ENCODE measurements at places on chromosomes 1 and 21.

DNA sequence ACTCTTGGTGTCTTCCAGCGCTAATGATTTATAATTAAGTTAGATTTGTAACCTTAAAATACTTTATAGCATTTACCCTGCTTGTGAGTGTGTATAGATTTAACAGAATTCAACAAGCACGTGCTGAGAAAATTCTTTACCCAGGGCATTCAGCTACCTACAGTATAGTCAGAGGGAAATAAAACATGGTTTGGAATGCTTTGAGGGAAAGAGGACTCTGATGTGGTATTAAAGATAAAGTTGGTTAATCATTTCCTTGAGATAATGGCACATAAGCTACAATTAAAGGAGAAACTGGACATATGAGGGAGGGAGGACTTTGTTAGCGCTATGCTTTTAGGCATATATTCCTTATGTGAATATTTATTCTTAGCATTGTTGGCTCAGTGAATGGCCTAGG is 26.4 kb upstream of the IL12RB2 start:
- DNase-seq: no peak

DNA sequence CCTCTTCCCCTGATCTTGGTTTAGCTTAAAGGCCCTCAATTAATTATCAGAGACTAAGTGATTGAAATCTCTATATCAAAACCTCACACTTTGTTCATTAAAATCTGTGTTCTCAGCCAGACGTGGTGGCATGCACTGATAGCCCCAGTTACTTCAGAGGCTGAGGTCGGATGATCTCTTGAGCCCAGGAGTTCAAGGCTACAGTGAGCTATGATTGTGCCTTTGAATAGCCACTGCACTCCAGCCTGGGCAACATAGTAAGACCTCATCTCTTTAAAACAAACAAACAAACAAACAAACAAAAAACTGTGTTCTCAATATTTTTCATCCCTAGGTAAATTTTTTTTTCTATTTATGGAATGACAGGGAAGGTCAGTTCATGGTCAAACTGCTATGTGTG is 18.7 kb downstream of the TRMT13 start:
- DNase-seq: no peak

- DNase-seq: no peak
Measured at GRCh38 chr1:152182944-152183361, 23.9 kb upstream of the RPTN start.

DNA sequence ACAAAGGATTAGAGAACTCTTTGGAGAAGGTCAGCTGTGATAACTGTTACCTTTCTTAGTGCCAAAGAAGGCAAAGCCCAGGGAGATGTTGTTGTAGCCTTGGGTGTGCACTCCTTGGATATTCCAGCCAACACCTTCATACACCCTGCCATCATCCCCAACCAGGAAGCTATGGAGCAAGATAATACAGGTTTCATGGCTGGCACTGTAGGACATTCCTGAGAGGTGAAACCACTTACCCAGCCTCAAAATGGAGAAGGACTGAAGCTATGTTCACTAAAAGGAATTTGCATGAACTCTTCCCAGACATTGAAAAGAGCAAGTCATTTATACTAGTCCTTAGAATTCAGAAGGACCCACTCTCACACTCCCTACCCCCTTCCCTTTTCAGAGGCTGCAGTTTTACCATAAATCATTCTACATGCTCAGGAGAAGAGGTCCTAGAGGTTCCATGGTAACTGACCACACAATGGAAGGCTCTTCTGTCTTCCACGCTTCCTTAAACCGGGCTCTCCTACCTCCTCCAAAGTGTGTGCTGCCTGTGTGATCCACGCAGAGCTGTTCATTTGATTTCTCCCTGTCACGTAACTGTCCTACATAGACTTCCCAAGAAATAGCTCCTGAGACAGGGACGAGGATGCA is 5.5 kb downstream of the PGLYRP4 start:
- no peak for DNase-seq

DNA sequence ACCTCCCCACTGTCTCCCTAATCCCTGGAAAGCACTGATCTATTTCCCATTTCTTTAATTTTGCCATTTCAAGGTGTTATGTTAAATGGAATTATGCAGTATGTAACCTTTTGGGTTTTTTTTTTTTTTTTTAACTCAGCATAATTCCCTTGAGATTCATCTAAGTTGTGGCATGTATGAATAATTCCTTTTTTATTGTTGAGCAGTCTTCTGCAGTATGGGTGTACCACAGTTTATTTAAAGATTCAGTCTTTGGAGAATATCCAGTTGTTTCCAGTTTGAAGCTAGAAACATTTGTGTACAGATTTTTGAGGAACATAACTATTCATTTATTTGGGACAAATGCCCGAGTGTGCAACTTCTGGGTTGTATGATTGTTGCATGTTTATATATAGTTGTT is 162.2 kb upstream of the FAM78B start:
- DNase-seq: no peak

DNA sequence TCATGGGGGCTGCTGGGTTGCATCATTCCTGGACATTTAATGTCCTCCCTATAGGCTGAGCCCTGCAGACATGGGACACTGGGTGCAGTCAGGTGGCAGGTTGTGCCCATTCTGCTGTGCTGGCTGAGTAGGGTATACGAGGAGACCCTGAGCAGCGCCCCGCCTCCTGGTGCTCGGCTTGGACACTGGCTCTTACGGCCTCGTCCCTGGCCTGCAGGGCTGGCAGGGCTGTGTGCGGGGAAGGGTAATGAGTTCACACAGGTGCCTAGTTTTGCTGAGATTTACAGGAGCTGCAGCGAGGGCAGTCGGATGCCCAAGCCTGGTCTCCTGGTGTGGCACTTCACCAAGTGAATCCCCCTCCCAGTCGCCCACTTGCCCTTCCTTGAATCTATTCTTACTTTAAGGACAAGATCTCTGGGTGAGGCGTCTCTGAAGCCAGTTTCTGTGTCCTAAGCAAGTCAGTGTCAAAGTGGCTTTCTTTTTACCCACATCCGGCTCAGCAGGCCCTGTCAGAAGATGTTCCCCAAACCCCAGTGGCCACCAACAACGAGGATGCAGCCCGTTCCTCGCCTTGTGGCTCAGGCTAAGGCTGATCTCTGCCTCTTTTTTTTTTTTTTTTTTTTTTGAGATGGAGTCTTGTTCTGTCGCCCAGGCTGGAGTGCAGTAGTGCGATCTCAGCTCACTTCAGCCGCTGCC is 73.2 kb downstream of the MAN1C1 start:
- DNase-seq: no peak

DNA sequence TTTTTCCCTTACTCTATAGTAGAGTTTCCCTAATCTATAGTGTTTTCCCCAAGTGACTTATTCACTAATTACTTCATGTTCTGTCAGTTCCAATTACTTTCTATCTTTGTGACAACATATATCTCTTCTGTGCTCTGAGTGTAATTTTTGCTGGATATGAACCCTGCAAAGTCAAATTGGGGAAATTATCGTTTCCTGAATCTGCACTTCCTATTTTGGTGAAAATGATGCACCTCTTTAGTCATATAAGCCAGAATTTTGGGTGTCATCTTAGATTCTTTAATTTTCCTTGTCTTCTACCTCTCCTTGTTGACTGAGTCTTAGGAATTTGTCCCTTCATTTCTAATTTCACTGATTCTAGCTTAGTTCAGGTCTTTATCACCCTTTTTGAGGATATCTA is 33.4 kb upstream of the PRKACB start:
- DNase-seq: no peak

DNA sequence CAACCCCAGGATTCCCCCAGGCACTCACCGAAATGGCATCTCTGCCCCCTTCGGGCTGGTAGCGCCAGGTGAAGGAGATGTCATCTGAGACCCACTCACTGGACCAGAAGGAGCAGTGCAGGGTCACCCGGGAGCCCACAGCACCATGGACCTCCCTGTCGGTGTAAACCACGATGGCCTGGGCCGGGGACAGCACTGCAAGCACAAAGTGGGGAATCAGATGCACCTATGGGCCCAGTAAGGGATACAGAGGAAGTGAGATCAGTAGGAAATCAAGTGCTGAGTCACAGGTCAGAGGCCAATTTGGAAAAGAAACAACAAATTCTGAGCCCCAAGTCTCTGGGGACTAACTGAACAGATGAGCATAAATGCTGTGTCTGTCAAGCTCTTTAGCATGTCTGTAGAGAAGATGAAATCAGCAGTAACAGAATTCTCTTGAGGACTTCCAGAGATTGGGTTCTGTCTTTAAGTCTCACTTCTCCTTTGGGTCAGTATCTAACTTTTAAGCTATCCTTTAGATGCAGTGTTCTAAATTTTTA is 2.5 kb downstream of the MPZ start:
- peak; percentile 5 for DNase-seq

- no peak for DNase-seq
Measured at GRCh38 chr1:67747671-67748546, 62.9 kb downstream of the GADD45A start.

- no peak for DNase-seq
Measured at GRCh38 chr1:203860396-203861025, 888 bp upstream of the SNRPE start.

- DNase-seq: no peak
Measured at GRCh38 chr1:14352897-14353296, 245.6 kb upstream of the KAZN start.

DNA sequence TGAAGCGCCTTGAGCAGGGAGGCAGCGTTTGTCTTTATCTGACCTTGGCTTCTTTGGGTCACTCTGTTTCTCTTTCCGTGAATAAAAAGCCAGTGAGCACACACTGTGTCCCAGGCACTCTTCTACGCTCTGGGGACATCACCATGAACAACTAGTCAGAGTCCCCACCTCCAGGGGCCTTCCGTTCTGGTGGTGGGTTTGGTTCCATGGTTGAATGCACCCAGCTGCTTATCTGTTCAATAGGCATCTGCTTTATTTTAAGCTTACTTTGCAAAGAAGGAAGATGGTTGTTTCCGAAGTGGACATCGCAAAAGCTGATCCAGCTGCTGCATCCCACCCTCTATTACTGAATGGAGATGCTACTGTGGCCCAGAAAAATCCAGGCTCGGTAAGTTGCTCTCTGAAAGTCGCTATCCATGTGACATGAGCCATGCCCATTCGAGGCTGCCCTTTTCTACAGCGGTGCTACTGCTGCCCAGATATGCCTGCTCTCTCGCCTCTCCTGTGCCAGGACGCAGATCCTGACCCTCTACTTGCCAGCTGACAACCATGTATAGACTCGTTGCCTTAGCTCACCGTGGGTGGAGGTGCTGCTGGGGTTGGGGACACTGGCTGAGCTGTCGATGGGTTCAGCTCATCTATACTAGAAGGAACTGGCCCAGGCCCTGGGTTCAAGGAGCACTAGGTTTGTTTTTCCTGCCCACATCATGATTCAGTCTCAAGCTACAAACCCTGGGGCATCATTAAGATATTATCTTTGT is 5.9 kb downstream of the MX1 start:
- no peak for DNase-seq

- DNase-seq: no peak
Measured at GRCh38 chr1:5493851-5494311, 498.3 kb downstream of the NPHP4 start.

GRCh38 chr21:19198801-19199200 is 795.2 kb upstream of the TMPRSS15 start:
- no peak for DNase-seq

GRCh38 chr1:157382351-157382750 is 170.0 kb downstream of the FCRL5 start:
- no peak for DNase-seq

- no peak for DNase-seq
Measured at GRCh38 chr21:28927130-28927529, 65.5 kb downstream of the LTN1 start.

- no peak for DNase-seq
Measured at GRCh38 chr1:200027264-200027823, at the start of gene NR5A2. TSS of gene NR5A2 (plus strand) at chr1:200027710. CDS start at chr1:200027848, 138 bp downstream.

DNA sequence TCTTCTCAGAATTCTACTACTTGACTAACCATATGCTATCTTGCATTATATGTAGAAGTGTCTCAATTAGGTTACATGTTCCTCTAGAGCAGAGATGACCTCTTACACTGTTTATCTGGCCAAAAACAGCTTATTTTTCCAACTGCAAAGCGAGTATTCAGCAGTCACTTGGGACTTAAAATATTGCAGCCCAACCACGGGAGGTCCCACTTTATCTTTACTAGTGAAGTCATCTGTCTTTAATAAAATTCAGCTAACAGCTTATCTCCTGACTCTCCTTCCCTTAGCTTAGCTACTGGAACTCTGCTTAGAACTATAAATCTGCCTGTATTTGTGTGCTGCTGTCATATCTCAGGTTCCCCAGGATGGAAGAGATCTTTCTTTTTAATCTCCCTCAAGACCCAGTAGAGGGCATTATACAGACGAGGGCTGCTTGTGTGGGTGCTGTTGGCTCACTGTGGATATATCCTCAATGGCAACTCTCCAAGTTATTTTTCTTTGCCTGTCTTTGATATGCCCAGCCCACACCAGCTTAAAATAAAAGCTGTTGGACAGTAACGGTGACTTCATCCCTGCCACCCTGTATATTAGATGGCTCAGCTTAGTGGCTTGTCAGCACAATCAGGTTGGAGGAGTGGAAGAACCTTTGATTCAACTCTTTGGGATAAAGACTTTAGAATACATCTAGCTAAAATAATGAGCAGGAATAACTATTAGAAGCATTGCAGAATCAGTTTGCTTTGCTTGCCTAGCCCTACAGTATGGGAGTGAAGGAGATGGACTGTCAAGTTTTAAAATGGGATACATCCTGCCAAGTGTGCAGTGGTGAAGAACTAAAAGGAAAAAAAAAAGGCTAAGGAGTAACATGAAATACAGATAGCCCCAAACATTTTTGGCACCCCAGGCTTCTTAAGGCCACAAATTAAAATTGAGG is 9.6 kb downstream of the ENSA start:
- DNase-seq: no peak

DNA sequence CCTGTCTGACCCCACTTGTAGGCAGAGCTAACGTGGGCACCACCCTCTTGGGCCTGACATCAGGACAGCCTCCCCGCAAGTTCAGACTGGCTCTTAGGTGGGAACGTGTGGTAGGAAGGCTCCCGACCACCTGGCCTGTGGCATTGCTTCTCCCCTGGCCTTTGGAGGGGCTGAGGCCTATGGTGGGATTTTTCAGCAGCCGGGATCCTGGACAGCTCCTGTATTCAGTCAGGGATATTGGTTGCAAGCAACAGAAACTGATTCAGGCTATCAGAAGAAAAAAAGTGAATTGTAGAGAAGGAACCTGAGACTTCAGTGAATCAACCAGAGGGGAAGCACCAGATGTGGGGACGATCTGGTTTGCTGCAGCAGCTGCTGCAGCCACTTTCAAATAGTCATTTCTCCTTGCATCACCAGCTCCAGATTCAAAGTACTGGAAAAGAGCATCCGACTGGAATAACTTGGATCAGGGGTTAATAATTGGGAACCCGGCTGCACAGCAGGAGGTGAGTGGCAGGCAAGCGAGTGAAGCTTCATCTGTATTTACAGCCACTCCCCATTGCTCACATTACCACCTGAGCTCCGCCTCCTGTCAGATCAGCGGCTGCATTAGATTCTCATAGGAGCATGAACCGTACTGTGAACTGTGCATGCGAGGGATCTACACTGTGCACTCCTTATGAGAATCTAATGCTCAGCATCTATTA is 5.9 kb downstream of the RNF186 start:
- no peak for DNase-seq
